ENCODE measurements at places on chromosomes 5 and 9.

- peak; percentile 92 for DNase-seq
These were observed 30.9 kb downstream of the GALNT10 start for GRCh38 chr5:154221371-154221896.

- DNase-seq, result peak; percentile 25
These were observed 1110.2 kb downstream of the TAF11L14 start for GRCh38 chr5:18744441-18744840.

- no peak for DNase-seq
These were observed 77.6 kb upstream of the CEP78 start for GRCh38 chr9:78158286-78158685.

DNA sequence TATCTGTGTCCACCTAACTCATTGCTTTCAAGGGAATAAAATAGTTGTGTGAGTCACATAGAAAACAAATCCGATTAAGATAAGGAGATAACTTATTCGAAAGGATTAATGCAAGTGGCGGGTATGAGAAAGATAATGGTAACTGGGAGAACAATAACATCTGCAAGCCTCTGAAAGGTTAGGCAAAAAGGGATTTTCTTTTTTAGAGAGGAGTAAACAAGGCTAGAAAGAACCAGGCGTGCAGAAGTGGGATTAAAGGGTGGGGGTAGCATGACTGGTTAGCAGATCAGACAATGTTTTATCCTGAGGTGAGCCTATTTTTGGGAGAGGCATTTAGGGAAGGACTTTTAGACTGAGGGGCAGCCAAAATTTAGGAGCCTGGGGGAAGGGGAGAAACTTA is 34.7 kb upstream of the JMY start:
- no peak for DNase-seq

DNA sequence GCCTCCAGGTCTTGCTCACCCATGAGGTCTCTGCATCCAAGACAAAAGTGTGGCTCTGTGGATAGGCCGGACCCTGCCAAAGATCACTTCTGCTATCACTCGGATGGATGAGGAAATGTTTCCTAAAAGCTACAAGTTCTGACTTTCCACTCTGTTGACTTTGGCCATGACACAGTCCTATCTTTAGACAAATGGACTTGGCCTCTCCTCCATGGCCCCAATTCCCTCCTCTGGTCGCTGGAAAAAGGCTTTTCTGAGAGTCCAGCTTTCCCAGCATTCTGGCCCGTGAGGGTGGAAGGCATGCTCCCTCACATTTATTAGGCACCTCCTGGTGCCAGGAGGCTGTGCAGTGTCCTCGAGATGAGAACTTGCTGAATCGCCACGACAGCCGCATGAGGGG is 83.1 kb downstream of the COL27A1 start:
- no peak for DNase-seq

DNA sequence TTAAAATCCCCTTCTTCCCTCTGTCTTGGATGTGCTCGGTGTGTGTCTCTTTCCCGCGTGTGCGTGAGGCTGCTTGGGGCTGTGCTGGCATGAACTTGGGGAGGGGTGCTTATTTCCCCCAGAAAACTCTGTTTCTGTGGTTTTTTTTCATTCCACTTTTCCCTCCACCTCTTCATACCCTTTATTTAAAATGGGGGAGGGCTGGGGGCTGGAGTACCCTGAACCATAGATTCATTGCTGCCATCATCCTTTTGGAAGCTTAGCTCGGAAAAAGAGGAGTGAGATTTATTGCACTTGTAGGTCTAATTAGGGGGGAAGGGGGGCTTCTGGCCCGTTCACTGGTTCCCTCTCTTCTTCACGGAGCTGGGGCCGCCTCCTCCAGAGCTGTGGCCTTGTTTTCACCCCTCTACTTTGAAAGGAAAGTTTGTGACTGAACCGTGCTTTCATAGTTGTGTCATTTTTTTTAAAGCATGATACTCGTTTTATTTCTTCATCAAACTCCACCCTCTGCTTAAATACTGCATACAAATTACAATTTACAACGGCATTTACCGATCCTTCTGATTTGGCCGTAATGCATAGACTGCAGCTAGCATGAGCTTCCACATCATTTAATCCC is 2.9 kb downstream of the NR2F1 start:
- no peak for DNase-seq

- DNase-seq, result peak; percentile 12
These were observed 360.6 kb upstream of the PRR16 start for GRCh38 chr5:120103495-120103894.

DNA sequence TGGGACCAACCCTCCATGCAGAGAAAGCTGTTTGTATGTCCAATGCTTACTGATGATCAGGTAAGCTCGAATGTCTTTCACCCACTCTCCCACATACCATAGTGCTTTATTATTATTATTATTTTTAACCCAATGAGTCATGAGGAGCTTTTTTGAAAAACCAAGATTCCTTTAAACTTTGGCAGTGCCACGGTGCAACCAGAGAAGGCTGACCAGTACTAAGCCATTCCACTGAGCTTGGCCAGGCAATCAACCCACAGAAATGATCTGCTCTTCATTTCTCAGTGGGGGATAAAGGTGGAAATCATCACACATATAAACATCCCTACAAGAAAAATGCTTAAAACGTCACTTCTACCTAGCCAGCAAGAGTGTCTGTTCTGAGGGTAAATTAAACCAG is 35.5 kb downstream of the JAKMIP2 start:
- no peak for DNase-seq

DNA sequence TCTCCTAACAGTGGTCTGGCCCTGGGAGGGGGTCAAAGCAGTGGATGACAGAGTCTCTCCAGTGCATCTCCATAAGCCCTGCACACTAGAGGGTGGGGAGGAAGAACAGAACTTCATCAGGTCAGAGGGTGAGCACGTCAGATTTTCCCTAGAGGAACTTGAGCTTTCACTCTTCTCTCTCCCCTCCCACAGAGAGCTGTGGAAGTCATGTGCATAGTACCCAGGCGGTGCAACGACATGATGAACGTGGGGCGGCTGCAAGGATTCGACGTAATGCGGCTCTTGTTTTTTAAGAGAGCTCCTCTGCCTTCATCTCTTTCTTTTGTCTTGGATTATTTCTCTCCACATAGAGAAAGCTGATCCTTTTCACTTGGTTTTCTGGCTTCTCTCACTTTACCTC is 100.2 kb upstream of the OTULINL start:
- DNase-seq, result no peak

- DNase-seq, result no peak
These were observed 6.0 kb downstream of the UGCG start for GRCh38 chr9:111902391-111903139.

DNA sequence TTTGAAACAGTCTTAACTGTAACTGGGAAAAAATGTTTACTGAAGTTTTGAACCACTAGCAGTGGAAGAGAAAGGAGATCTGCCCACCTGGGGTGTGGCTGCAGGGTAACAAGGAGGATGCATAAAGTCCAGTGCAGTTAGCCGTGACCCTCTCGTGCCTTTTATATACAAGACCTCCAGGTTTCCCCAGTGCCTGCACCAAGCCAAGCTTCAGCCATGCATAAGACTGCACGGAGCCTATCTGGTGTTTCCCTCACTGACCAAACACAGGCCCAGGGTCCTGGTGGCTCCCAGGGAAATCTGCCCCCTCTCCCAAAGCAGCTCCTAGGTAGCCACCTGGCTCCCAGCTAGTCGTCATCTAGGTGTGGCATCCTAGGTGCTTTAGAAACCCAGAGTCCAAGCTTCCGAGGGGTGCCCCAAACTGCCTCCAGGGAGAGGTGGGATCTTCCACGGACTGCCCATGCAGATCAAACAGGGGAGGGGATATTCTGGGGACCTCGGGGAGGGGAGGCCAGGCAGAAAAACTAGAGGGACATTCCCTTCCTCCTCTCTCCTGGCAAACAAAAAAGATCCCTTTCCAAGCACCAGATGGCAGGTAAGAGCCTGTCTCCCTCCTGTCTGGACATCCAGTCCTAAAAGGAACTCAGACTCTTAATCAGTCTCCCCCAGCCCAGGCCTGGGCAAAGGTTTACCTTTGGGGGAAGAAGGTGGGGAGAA is 2.7 kb downstream of the SHB start:
- no peak for DNase-seq

DNA sequence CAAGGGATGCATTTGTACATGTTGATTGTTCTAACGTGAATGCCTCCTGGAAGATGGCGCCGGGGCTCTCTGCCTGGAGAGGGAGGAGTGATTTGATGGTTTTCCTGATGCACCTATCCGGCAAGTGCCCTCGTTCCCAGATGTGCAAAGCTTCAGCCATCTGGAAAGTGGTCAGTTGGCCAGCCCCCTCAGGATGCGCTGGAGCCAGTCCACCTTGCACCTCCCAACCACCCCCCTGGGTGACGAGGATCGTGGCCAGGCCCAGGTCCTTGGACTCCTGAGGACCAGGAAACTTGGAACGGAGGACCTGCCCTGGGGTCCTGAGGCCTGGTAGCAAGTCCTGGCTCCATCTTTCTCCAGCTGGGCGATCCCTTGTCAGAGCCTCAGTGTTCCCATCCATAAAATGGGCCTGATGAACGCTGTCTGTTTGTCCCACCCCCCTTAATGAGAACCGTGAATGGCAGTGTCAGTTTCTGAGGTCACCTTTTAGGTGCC is 23.6 kb upstream of the RNU6ATAC start:
- no peak for DNase-seq

DNA sequence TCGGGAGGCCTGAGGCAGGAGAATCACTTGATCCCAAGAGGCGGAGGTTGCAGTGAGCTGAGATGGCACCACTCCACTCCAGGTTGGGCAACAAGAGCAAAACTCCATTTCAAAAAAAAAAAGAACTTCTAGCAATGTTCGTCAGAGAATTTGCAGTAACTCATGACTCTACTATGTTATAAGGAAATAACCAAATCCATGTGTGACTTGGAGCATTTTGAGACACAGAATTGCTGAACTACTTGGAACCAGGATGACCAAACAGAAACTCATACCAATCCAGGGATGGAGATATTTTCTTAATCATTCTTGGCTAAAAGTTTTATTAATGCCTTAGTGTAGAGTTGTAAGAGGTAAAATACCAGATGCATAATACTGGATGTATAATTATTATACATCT is 99.9 kb upstream of the BNC2 start:
- no peak for DNase-seq

DNA sequence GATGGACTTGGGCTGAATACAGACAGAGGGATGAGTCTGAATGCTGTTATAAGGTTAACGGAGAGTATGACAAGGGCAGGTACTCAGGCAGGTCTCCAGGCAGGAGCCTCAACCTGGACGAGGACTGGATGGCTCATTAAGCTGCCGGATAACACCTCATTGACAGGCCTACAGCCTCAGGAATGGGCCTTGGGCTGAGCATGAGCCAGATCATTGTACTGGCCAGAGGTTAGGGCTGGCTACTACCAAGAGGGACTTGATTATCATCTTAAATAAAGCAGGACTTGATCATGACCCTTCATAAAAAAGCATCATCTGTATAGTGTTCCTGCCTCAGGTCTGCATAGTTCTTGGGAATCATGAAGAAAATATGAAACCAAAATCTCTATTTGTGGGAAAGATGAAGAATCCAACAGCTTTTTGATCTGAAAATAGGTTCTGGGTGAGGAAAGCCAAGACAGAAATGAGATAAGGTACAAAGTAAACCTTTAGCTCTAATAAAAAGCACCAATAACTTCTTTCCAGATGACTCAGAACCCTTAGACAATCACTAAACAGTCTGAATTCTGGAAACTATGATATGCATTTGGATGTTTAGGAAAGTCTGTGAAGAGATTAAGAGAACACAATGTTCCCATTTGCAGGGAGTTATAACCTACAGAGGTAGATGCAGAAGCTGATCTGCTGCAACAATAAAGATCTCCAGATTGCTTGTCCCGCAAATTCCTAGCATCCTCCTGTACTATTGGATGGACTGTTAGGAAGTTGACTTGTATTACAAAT is 343.1 kb downstream of the CTNND2 start:
- DNase-seq, result no peak

DNA sequence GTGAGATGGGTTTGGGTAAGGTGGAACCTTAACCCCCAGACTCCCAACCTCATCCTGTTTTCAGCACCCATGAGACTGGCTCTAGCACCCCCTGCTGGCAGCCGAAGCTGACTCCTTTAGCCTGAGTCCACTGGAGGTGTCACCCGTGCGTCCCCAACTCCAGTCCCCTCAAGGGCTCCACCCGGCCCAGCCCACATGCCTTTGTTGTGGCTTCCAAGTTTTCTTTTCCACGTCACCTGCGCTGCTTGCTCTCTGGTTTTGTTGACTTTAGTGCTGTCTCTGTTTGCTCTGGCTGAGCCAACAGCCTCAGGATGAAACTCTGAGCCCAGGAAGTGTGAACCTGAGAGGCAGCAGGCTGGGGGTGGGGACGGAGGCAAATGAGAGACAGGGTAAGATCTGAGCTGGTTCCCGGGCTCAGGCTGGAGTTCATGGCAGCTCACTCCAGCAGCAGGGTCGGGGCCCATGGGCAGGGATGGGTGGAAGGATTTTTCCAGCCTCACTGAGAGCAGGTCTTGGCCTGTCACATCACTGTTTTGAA is 13.2 kb upstream of the AQP7 start:
- peak; percentile 92 for DNase-seq

- no peak for DNase-seq
These were observed 2.7 kb downstream of the GPX3 start for GRCh38 chr5:151023047-151023615.

DNA sequence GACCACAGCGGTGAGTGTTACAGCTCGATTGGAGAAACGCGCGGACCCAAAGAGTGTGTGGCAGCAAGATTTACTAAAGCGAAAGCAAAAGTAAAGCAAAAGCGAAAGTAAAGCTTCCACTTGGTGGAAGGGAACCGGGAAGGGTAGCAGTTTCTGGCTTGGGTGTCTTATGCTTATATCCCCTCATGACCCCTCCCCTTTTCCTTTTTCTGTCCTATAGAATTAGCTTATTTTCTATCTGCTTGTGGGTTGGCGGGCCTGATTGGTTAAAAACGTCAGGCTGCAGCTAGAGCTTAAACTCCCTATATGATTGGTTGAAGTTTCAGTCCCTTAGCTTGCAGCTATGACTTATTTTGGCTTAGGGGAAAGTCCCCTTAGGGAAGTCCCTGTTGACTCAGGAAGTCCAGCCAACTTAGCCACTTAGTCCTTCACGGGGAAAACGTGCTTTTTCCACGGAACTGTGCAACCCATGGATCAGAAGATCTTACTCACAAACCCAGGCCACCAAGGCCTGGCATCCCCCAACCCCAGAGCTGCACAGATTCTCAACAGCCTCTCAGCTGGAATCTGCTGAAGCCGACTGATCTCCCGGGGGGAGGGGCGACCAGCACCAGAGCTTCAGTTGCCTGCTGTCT is 114.2 kb upstream of the ADAMTS16 start:
- peak; percentile 69 for DNase-seq

Data from MM.1S (cell line).